AG09319 (cell line): ENCODE measurements at places on chromosomes 3 and 15.

DNA sequence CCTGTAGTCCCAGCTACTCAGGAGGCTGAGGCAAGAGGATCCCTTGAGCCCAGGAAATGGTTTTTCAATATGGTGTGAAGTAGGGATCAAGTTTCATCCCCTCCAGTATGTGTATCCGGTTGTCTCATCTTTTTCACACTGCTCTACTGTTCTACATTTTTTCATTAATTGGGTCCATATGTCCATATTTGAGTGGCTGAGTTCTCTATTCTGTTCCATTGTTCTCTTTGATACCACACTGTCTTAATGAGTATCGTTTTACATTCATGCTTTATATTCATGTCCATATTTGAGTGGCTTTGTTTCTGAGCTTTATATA, 81.6 kb upstream of the LRRFIP2 start:
- DNase-seq, result no peak

- peak; percentile 40 for DNase-seq
These were observed 170.7 kb downstream of the DIPK2A start for GRCh38 chr3:144142151-144142840.

DNA sequence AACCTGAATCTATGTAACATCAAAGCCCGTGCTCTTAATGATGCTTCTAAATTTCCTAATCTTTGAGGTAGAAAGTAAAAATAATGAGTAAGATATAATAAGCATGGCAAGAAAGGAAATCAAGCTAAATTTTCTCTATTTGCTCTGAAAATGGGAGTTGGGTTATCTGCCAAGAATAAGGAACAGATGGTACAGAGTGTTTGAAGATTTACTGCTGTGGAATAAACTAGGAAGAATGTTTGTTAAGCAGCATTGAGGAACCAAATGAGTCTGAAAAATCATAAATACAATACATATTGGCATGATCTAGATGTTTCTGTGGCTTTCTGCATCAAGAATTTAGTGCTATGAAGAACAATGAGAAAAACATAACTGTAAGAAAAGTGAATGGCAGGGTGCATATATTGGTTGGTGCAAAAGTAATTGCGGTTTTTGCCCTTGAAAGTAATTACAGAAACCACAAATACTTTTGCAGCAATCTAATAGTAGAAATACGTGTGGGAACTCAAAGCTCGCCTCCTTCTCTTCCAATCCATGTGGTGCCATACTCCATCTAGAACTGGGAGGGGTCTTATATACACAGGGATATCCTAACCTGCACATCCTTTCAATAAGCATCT, 87.6 kb downstream of the SUCNR1 start:
- no peak for DNase-seq

DNA sequence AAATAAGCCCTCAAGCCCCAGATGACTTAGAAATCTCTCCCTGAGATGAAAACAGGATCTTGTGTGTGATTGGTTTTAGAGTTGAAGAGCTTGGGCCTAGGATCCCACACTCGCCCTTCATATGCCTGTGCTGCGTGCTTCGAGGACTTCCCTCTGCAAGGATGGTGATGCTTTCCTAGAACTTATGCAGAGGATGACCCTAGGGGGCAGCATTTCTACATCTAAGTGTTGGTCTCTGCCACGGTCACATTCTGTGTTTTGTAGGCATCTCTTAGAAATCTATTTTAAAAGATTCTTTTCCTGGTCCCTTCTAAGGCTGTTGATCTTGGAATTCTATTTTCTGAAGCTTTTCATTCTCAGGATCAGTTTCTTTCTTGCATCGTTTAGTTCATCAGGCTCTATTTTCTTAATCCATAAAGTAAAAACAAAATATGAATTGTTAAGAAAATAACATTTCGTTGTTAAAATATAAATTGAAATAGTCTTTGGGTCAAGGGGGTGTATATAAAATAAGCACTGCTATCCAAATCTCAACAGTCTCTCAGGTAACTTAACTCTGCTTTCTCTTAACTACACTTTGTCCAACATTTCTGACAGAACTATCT, 45.7 kb downstream of the WDR76 start:
- DNase-seq, result peak; percentile 54

GRCh38 chr3:82745544-82745943, 984.1 kb upstream of the GBE1 start:
- no peak for DNase-seq

DNA sequence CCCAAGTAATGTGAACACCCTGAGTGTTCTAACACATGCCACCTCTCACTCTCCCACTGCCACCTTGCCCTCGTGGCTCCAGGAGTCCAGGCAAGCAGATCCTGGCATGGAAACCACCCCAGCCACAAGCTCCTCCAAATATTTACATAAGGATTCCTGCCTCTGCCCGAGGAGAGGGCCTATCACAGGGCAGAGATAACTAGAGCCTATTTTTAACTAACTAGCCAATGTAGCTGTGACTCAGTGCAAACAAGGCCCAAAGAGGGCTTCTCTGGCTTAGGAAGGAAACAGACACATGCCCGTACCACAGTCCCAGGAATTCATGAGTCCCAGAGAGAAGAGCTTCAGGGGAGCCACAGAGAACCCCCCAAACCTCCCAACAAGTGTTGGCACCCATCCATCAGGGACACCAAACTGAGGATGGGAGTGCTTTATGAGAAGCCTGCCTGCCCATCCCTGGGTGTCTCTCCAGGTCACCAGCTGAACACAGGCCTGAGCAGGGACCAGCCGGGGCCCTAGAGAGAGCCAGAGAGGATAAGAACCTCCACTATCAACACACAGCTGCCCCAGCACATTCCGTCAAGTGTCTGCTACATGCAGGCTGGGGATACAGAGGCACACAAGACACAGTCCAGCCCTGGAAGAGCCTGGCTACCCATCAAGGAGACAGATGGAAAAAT, 9.2 kb downstream of the FYCO1 start:
- DNase-seq, result no peak

DNA sequence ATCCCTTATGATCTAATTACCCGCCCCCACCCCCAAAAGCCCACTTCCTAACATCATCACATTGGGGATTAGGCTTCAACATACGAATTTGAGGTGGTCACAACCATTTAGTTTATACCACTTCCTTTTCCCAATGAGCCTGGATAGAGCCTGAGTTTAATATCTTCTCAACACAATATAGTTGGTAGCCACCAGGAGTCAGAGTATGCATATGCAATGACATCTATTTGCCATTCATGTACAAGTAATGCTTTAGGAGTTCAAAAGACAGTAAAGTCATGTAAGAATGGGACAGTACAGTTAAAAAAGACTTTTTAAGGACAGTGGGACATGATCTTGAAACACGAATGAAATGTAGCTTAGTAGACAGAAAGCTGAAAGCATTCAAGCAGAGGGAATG, 172.4 kb downstream of the DCLK3 start:
- DNase-seq, result no peak

DNA sequence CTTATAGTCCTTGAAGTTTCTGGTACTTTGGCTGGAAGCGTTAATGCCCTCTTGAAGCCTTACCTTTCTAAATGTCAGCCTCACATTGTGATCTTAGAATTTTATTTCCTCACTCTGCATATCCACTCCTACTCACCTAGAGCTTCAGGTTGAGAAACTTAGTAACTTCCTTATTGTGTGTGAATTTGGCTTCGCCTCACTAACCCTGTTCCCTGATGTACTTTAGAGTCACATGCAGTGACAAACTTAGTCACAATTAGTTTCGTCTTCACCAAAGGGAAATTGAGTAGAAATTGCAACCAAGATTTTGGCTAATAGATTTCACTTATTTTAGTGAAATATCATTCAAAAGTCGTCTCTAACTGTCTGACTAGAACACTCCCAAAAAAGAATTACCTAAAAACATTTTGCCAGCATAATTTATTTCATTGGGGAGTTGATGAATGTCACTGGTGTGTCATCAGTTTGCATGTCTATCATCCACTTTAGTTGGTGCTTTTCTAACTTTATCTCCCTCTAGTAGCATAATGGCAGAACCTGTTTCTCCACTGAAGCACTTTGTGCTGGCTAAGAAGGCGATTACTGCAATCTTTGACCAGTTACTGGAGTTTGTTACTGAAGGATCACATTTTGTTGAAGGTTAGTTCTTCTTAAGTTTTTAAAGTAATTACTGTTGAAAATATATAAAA, 960 bp downstream of the MFN1 start:
- DNase-seq, result no peak

GRCh38 chr15:96102631-96103030, 227.9 kb upstream of the NR2F2 start:
- DNase-seq, result no peak

DNA sequence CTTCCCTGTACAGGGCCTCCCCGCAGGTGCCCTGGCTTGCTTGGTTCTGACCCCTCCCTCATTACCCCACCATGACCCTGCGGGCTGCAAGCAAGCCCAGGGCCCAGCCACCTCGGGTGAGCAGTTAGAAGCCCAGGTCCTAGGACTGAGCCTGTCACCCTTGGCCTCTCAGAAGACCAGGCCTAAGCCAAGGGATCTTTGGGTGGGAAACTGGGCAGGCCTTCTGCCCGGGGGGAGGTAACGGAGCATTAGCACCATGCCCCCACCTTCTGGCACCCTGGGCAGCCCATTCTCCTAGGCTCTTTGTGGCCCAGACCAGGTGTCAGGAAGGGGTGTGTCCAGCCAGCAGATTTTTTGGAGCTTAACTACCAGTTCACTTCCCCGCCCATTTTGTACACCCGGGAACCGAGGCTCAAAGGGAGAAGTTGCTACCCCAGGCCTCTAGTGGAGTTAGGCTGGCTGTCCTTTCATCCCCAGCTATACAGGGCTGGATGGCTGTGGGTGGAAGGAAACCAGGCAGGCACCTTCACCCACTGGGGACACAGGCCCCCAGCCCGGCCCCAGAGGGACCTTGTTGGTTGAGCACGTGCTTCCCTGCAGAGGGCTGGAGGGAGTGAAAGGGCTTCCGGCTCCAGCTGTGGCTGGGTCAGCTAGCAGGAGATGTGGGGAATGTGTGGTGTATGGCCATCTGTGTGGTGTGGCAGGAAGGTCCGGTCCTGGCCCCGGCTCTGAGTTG, 1.4 kb downstream of the CSK start:
- no peak for DNase-seq

DNA sequence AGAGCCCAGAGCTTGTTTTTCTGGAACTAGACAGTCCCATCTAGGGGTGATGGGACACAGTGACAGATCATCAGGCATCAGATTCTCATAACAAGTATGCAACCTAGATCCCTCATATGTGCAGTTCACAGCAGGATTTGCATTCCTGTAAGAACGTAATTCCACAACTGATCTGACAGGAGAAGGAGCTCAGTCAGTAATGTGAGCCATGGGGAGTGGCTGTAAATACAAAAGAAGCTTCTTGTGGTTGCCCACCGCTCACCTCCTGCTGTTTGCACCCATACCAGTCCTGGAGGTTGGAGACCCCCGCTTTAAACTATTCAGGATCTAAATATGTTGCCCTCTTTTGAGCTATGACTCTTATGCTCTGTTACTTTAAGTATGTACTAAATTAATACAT, 167.3 kb downstream of the ALCAM start:
- DNase-seq, result no peak

DNA sequence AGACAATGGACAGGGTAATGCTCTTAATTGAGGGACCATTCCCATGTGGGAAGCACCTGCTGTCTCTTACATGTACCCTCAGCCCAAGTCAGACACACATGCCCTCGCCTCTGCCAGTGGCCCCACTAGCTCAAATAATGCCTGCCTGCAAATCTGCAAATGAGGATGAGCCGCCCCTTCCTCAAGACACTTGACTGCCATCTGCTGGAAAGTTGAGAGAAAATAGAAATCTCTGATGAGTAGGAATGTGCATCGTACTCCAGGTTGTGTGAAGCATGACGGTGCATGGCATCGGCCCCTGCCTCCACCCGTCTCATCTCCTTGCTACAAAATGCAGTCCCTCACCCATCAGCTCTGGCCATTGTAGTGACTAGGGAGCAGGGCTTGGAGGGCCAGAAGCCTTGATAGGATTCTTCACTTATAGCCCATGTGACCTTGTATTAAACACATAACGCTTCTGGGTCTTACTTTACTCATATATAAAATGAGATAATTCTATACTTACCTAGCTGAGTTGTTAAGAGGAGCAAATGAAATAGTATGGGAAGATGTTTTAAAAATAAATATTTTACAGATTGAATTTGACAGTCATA, 6.3 kb upstream of the SCN5A start:
- DNase-seq, result no peak

DNA sequence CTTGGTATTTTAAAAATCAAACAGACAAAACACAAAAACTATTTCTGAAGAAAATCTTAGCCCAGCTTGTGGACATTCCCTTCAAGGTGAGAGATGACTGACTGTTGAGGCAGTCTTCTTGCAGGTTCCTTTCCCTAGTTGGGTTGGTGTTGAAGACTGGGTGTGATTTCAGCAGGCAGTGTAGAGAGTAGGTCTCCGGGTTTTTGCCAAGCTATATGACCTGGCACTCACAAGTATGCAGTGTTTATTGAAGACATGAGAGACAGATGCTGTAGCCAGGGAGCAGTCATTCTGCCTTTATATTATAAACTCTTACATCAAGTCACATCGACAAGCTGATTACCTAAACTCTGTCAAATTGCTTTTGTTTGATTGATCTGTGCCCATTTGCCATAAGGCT, 17.5 kb downstream of the SENP8 start:
- no peak for DNase-seq

GRCh38 chr15:70669966-70670658, 93.2 kb downstream of the UACA start:
- DNase-seq, result no peak

GRCh38 chr3:55160241-55160983, 232.6 kb upstream of the LRTM1 start:
- peak; percentile 90 for DNase-seq

DNA sequence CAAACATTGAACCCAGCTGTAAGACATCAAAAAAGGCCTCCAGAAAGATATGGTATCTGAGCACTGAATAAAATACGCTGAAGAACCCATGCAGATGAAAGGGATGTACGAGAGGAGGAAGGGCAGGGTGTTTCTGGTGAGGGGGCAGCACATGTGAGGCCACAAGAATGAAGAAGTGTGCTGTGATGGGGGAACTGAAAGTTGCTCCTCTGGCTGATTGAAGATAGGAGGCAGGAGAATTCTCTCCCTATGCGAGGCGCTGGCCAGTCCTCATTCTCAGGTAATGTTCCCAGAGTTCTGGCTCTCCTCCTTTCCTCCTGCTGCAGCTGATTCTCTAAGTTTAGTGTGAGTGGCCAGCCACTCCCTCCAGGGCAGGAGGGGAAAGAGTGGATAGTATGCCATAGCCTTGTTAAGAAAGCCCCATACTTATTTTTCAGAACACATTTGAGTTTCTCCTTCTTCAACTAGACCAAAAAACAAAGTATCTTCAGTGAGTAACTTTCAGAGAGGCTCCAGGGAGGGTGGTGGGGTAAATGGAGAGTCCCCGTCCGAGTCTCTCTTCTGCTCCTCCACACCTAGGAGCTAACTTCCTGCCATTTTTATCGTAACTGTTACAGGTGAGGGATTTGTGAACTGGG, 26.9 kb upstream of the MYO1E start:
- DNase-seq, result no peak

- DNase-seq, result no peak
These were observed 268.5 kb downstream of the LRTM1 start for GRCh38 chr3:54659347-54659746.
